ENCODE measurements at places on chromosomes 6 and 20. TPM values are rescaled to one million over a fixed set of nuclear protein-coding genes. Genes with fewer than 3 reads are reported as not detected.

DNA sequence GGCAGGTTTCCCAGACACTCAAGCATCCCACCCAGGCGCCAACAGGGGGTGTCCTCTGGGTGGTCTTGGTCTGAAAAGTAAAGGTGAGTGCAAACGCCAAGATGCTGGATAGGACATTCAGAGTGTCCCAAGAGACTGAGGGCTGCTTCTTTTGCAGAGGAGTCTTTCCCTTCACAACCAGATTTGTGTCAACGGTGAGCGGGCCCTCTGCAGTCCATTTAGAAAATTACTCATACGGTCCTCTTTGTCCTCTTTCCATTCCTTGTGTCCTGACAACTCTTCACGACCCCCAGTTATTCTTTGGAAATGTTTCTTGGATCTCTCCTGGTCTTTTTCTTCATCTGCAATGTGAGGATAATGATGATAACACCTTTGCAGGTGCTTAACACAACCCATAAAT, 257.8 kb downstream of the CDC5L start:
- H3K4me3 ChIP-seq, result no peak overlapping the region
- H3K27me3 ChIP-seq, result no peaks in the 10 kb centered on the region
- no peak for DNase-seq
- no peak overlapping the region for H3K27ac ChIP-seq

HFE gene
- total RNA-seq, result 0.98 TPM

DNA sequence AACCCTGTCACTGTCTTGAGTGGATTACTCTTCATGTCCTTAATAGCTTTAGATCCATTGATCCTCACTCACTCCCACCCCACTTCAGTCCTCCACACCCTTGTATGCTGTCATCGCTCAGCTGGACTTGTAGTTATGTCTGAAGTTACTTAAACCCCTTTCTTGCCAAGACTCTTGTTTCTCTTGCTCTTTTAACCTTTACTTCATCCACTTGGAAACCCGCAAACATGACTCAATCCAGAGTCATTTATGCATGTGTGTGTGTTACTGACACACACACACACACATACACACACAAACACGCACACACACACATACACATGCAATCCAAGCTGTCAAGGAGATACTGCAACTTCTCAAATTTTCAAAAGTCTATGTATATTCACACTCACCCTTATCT, 341.8 kb downstream of the SYNE1 start:
- H3K4me1 ChIP-seq, result peaks cover 3% of the 10 kb centered on the region
- H3K27ac ChIP-seq, result no peak overlapping the region
- DNase-seq, result no peak
- no peak overlapping the region for H3K4me3 ChIP-seq
- no peaks in the 10 kb centered on the region for H3K36me3 ChIP-seq
- no peaks in the 10 kb centered on the region for H3K27me3 ChIP-seq

DNA sequence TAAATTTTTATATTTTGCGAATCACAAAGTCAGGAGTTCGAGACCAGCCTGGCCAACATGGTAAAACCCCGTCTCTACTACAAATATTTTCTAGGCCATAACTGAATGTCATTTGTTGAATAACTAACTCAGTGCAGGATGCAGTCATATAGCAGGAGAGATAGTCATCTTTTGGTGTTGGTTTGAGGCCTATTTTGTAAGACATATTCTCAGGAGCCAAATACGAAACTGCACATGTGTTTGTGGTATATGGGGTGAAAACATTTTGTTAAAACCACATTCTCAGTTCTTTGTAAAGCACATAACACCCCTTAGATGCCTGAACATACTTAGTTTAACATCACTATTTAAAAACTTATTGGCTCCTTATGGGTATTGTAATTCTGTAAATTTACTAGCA, 4.7 kb upstream of the ENPP5 start:
- H3K4me1 ChIP-seq, result no peaks in the 10 kb centered on the region
- H3K36me3 ChIP-seq, result no peaks in the 10 kb centered on the region
- H3K27ac ChIP-seq, result no peak overlapping the region
- DNase-seq, result no peak
- no peaks in the 10 kb centered on the region for H3K27me3 ChIP-seq

BPIFB6 gene
- total RNA-seq, result not detected

DNA sequence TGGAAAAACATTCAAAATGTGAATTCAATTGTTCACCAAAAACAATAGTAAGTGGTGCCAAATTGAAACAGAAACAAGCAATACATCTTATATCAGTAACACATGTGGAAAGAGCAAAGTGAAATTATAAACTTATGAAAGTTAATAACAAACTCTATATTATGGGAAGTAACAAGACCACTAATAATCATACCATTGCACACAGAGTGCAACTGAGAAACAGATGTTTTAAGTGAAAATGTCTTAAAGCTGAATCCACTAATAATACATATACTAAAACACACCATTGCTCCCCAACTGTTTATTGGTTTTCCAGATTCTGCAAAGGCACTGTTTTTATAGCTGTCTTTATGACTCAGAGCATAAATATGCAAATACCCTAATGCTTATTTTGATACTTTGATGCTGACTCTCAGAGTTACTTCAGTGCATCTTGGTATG, 292.3 kb downstream of the RFPL4B start:
- H3K36me3 ChIP-seq, result no peaks in the 10 kb centered on the region
- no peaks in the 10 kb centered on the region for H3K4me1 ChIP-seq
- no peak for DNase-seq
- no peak overlapping the region for H3K27ac ChIP-seq
- H3K4me3 ChIP-seq, result no peak overlapping the region

DNA sequence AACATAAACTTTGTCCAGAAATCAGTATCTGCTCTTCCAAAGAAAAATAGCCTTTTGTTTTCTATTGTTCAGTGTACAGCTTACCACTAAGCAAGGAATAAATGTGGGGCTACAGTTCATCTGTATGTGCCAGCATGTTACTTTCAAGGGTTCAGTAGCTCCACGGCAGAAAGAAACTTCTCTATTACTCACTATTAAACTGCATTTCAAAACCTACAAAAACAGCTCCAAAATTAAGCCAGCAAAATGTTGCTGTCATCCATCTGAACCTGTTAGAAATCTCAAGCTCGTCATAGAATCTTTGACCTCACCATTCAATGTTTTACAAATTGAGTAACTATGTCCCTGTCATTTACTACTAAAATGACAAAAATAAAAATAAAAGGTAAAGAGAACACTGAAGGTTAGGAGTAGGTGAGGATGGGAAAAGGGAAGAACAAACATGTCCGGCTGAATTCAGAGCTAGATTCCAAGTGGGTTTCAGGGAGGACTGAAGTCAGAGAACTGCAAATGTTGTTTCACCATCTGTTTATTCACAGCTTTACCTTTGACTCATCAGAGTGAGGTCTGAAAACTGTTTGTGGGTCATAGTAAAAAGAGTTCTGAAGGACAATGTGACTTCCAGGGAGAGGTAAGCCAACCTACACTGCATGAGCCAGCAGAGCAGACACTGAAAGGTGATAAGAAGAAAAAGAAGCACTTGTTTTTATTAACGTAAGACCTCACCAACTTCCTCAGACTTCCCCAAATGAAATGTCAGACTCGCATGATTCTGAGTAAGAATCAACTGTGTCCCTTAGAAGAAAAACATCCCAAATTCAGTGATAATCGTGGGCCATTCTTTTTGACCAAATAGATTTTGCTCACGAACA, 62.0 kb downstream of the ATXN1 start:
- no peaks in the 10 kb centered on the region for H3K36me3 ChIP-seq
- DNase-seq, result no peak

GRCh38 chr6:115270953-115271352, 789.7 kb downstream of the FRK start:
- peaks cover 7% of the 10 kb centered on the region for H3K36me3 ChIP-seq
- H3K27ac ChIP-seq, result no peak overlapping the region
- H3K4me3 ChIP-seq, result no peak overlapping the region
- H3K4me1 ChIP-seq, result no peaks in the 10 kb centered on the region
- DNase-seq, result no peak

Data from H9 (cell line).